ENCODE measurements at places on chromosomes 4 and X.
A peak's percentile ranks its signal among the peaks of the same experiment; 100 is the strongest.

DNA sequence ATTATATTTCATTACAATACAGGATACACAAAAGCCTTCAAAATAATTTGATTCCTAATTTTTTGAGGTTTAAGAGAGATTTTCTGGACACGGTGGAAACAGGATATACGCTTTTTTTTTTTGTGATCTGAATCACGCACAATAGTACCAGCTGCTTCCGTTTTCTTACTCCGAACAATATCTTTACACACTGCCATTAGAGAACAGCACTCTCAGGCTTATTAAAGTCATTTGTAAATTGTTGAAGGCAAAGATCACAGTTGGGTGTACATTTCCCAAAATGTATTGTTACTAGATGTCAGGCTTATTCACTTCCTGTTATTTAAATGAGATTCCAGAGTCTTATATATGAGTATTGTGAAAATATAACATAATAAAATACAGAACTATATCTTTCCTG is 71.5 kb downstream of the TMEM47 start:
- DNase-seq, result no peak

DNA sequence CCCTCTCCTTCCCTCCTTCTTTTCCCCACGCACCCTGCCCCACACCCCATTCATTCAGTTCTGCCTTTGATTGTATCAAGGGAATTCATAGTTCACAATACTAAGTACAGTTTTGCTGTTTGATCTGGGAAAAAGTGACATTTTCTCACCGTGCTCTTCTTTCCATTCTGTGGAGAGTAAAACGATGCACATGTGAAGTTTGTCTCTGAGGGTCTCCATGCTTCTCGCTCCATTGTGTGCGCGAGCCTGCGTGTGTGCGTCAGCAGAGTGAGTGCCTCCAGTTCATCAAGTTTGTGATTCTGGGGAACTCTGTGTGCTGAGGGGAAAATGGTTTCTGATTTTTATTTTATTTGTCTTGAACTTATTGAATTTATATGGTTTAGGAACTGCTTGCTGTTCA is 1.9 kb downstream of the STK26 start:
- no peak for DNase-seq

DNA sequence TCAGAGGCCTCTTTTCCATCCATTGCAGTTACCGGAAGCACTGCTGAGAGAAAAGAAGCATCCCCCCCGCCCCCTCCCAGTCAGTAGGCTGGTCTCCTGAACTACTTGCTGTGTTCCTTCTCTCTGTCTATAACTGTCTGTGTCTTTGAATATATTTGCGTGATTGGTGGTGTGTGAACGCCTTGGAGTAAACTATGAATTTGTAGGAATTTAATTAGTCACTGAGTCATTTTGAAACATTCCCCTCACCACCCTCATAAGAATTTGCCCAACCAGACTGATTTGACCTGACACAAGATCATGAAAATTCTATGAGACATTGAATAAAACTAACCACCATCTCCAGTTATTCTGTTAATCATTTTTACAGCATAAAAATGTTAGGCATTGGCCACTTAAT is 6.7 kb upstream of the NXF3 start:
- DNase-seq, result no peak

- DNase-seq, result no peak
These were observed 47.7 kb downstream of the SNX25 start for GRCh38 chr4:185257086-185257485.

GRCh38 chrX:48511560-48511959 is 2.8 kb downstream of the PORCN start:
- no peak for DNase-seq

DNA sequence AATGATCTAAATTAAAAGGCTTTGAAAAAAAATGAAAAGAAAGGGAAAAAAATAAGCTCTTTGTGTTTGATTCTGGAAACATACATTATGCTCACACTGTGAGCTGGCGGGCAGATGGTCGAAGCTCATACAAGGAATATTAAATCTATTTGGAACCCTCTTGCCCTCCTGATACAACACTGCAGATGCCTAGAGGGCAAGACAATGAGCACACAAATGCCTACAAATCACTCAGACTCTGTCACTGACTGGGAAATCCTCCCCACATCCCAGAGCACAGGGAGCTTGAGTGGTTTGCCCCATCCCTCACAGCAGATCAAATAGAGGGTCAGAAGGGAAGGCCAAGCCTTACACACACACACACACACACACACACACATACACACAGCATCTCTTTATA is 320.4 kb downstream of the HNRNPD start:
- no peak for DNase-seq

DNA sequence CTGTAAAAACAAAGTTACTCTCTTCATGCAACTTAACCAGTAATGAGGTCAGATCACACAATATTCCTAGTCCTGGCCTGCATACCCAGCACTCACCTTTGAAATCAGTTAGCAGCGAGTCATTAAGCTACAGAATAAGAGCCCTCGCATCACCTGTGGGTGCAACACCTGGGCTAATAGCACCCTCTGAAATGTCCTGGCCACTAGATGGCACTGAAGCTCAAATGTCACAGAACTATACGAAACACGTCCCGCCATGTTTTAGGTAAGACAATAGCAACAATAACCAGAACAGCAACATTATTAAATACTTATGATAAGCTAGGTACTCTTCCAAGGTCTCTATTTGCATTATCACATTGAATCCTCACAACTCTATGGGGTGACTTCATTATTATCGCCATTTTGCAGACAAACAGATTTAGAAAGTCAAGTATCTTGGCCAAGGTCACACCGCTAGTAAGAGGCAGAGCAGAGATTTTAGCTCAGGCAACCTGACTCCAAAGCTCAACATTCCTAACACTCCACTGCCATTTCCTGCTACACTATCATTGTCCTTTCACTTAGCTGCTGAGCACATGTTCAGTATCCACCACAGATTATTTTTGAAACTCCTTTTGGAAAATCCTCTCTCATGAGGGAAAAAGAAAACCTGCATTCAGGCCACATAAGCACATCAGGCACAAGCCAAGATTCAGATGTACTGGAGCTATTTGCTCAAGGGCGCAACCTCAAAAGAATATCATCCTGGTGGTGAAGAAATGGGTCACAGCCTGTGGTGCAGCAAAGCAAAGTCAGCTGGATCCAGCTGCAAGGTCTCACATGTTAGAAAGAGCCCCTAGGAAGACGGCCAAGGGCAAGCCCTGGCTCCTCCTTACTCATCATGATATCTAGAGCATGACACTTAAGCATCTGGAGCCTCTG is 59.5 kb upstream of the KDR start:
- DNase-seq, result peak; percentile 65

DNA sequence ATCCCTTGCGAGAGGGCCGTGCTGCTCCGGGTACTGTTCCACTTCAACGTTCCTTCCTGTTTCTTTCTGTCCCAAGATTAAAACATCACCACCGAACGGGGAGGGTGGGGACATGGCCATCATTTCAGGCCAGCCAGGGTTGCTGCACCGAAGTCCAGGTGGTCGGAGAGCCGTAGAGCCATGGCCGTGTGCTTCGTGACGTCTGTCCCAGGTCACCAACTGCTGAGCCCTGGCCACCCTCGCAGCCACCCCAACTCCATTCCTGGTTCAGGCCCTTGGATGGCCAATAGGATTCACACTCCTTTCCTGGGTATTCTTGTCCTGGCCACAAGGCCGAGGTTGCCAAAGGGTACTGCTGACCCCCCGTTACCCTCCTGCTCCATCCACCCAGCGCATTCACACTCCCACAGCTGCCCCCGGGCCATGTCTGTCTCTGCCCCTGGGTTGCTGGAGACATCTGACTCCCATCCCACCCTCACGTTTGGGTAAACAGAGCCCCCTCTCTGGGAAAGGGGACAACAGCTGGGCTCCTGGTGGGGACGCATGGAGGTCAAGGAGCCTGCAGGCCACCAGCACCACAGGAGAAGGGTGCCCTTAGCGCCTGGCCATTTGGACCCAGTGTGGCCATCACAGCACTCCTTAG is 103.2 kb downstream of the HMX1 start:
- no peak for DNase-seq

DNA sequence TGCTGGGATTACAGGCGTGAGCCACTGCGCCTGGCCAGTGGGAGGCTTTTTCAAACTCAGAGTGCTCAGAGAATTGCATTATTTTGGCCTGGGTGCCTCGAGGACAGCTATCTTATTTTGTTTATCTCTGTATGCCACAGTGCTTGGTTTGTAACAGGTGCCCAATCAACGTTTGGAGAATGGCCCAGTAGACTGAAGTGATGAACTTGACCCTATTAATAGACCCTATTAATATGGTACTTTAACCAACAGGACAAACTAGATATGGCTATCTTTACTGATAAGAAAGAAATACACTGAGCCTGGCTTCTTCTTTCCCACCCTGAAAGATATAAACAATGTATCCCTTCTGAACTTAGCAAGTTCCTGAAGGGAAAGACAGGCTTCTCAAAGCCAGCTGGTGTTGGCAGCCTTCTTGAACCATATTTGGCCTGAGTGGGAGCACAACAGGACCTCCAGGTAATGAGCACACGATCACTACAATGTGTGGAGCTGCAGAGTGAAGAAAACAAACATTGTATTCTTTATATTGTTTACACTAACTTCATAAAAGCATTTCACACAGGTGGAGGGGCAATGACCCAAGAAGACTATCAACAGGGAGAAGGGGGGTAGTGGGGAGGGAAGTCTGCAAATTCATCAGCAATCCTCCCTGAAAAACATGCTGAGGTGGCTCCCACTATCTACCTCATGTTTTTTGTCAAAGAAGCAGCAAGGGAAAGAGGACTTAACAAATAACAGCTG is 41.7 kb downstream of the PRPS1 start:
- no peak for DNase-seq

Measured in fibroblast of upper back skin (primary cell).